ENCODE measurements at places on chromosomes 3 and 15. TPM values are rescaled to one million over a fixed set of nuclear protein-coding genes. Genes with fewer than 3 reads are reported as not detected.

GRCh38 chr3:126051741-126052140, 32.2 kb downstream of the SLC41A3 start:
- H3K4me3 ChIP-seq = no peak overlapping the region
- no peak for DNase-seq
- H3K27me3 ChIP-seq = no peaks in the 10 kb centered on the region

DNA sequence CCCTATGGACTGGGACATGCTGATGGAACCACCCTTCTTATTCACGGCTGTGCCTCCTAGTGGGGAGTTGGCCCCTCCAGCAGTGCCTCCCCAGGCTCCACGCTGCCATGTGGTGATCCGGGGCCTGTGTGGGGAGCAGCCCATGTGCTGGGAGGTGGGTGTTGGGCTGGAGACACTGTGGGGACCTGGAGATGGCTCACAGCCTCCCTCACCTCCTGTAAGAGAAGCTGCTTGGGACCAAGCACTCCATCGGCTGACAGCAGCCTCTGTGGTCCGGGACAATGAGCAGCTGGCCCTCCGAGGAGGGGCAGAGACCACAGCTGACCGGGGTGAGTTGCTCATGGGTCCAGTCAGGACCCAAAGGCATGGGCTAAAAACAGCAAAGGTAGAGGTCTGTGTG, 9.1 kb downstream of the ALG3 start:
- H3K27me3 ChIP-seq = no peaks in the 10 kb centered on the region
- no peak overlapping the region for H3K4me3 ChIP-seq
- peaks cover 24% of the 10 kb centered on the region for H3K36me3 ChIP-seq
- no peak overlapping the region for H3K27ac ChIP-seq
- no peak for DNase-seq
- peaks cover 7% of the 10 kb centered on the region for H3K4me1 ChIP-seq

GRCh38 chr3:72627271-72627670, 221.0 kb downstream of the SHQ1 start:
- DNase-seq = no peak
- H3K4me3 ChIP-seq = no peak overlapping the region
- H3K27me3 ChIP-seq = no peaks in the 10 kb centered on the region
- peak overlapping the region; percentile 93 for H3K27ac ChIP-seq

- H3K4me1 ChIP-seq = no peaks in the 10 kb centered on the region
- H3K36me3 ChIP-seq = no peaks in the 10 kb centered on the region
- no peaks in the 10 kb centered on the region for H3K27me3 ChIP-seq
- H3K27ac ChIP-seq = no peak overlapping the region
These were observed 786.4 kb downstream of the MCTP2 start for GRCh38 chr15:95017666-95018328.

DNA sequence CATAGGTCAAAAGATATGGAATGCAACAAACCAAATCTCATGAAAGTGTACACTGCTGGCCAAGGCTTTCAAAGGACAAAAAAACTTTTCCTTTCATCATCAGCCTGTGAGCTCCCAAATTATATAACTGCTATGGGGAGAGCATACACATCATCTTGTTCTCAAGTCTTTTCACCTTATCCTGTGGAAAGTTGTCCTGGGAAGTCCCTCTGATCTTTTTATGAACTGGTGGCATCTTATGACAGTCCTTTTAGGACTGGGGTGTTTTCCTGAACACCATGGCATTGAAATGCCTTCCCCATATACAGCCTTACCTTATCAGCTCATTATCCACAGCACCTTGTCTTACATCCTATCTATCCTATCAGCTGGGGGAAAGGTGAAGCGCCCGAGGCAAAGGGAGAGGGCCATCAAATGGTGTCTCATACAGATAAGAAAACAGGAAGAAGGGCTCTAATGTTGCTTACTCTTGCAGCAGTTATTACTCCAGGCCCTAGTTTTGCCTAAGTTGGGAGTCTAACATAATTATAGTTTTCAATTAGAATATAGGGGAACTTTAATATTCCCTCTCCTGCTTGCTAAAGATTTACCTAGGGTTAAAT, 61.5 kb upstream of the GOLIM4 start:
- H3K27ac ChIP-seq = no peak overlapping the region
- no peak overlapping the region for H3K4me3 ChIP-seq
- H3K36me3 ChIP-seq = no peaks in the 10 kb centered on the region
- H3K4me1 ChIP-seq = no peaks in the 10 kb centered on the region

DNA sequence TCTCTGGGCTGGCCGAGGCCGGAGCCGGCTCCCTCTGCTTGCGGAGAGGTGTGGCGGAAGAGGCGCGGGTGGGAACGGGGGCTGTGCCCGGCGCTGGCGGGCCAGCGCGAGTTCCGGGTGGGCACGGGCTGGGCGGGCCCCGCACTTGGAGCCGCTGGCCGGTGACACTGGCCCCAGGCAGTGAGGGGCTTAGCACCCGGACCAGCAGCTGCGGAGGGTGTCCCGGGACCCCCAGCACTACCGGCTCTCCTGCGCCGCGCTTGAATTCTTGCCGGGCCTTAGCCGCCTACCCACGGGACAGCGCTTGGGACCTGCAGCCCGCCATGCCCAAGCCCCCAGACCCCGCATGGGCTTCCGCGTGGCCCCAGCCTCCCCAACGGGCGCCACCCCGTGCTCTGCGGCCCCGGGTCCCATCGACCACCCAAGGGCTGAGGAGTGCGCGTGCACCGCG, 736.3 kb upstream of the ARRDC4 start:
- no peak for DNase-seq
- H3K27ac ChIP-seq = no peak overlapping the region
- no peaks in the 10 kb centered on the region for H3K36me3 ChIP-seq
- no peak overlapping the region for H3K4me3 ChIP-seq

DNA sequence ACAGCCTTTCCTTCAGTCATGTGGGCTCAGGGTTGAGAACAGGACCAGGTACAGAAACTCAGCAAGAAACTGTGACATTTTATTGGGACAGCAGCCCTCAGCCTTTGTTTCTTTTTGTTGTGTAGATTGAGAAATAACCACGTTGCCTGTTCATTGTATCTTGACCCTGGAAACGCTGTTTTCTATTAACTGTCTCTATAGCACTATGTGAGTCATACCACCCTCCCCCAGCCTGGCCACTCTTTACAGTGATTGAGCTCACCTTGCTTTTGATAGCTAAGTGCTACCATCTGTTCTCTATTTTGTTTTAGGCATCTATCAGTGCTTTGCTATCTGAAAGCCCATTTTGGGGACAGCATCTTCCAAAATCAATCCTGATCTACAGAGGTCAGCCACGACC, 127.9 kb downstream of the CD47 start:
- H3K27ac ChIP-seq = no peak overlapping the region
- H3K4me3 ChIP-seq = no peak overlapping the region
- no peaks in the 10 kb centered on the region for H3K27me3 ChIP-seq
- peak; percentile 33 for DNase-seq
- H3K4me1 ChIP-seq = peaks cover 13% of the 10 kb centered on the region
- no peaks in the 10 kb centered on the region for H3K36me3 ChIP-seq

- no peaks in the 10 kb centered on the region for H3K27me3 ChIP-seq
- H3K27ac ChIP-seq = no peak overlapping the region
- H3K36me3 ChIP-seq = no peaks in the 10 kb centered on the region
- no peak overlapping the region for H3K4me3 ChIP-seq
- DNase-seq = no peak
These were observed 45.4 kb upstream of the PLXNA1 start for GRCh38 chr3:126937533-126937932.

DNA sequence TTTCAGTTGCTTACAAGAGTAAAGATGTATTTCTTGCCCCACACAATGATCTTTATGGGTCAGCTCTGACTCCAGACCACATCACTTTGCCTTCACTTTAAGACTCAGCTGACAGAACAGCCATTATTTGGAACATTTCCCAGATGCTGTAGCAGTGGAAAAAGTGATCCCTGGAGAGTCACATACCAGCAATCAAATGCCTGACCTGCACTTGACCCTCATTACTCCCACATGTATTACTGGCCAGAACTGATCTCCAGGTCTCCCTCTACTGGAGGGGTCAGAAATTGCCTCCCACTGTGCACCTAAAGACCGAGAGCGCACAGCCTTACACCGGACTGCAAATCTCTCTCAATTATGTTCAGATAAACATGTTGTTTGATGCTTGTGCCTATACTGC, 88.6 kb upstream of the ZNF385D start:
- H3K27ac ChIP-seq = no peak overlapping the region
- DNase-seq = peak; percentile 7
- H3K36me3 ChIP-seq = no peaks in the 10 kb centered on the region
- no peaks in the 10 kb centered on the region for H3K4me1 ChIP-seq
- no peaks in the 10 kb centered on the region for H3K27me3 ChIP-seq
- no peak overlapping the region for H3K4me3 ChIP-seq

GRCh38 chr15:71295603-71296314, 180.5 kb downstream of the THSD4 start:
- no peak overlapping the region for H3K4me3 ChIP-seq
- H3K4me1 ChIP-seq = peaks cover 70% of the 10 kb centered on the region
- peak overlapping the region; percentile 100 for H3K27ac ChIP-seq

- no peak overlapping the region for H3K27ac ChIP-seq
- no peaks in the 10 kb centered on the region for H3K36me3 ChIP-seq
- no peak overlapping the region for H3K4me3 ChIP-seq
- peaks cover 14% of the 10 kb centered on the region for H3K4me1 ChIP-seq
- no peaks in the 10 kb centered on the region for H3K27me3 ChIP-seq
- no peak for DNase-seq
These were observed 155.0 kb upstream of the TRIM42 start for GRCh38 chr3:140522653-140523380.

GRCh38 chr3:157652366-157652765, 149.2 kb upstream of the VEPH1 start:
- no peaks in the 10 kb centered on the region for H3K36me3 ChIP-seq
- H3K4me3 ChIP-seq = no peak overlapping the region
- no peaks in the 10 kb centered on the region for H3K27me3 ChIP-seq
- H3K27ac ChIP-seq = no peak overlapping the region
- no peaks in the 10 kb centered on the region for H3K4me1 ChIP-seq

DNA sequence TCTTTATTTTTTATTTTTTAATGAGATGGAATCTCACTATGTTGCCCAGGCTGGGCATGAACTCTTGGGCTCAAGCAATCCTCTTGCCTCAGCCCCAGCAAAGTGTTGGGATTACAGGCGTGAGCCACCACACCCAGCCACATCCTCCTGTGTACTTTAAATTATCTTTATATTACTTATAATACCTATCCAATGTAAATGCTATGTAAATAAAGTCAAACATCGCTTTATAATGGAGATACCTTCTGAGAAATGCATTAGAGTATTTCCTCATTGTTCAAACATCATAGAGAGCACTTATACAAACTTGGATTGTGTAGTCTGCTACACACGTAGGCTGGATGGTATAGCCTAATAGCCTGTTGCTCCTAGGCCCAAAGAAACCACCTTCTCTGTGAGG, 41.4 kb upstream of the MAGI1 start:
- H3K4me3 ChIP-seq = no peak overlapping the region
- no peak for DNase-seq
- no peak overlapping the region for H3K27ac ChIP-seq
- no peaks in the 10 kb centered on the region for H3K36me3 ChIP-seq

DNA sequence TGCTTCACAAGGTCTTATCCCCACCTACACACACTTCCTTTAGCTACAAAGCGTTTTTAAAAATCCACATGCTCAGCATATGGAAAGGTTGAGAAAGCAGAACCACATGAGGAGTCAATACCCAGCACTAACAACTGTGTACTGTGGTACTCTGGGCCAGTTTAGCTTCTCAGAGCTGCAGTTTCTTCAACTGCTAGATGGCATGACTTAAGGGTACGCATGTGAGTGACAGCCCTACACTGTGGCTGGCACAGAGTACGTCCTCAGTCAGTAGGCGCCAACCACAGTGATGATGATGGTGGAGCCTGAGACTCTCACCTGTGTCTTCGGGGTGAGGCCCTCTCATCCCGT, 17.4 kb downstream of the CCDC12 start:
- H3K27me3 ChIP-seq = no peaks in the 10 kb centered on the region
- H3K36me3 ChIP-seq = no peaks in the 10 kb centered on the region
- no peak for DNase-seq
- H3K4me1 ChIP-seq = peaks cover 32% of the 10 kb centered on the region

- H3K27ac ChIP-seq = no peak overlapping the region
- H3K4me1 ChIP-seq = no peaks in the 10 kb centered on the region
- no peaks in the 10 kb centered on the region for H3K36me3 ChIP-seq
- no peaks in the 10 kb centered on the region for H3K27me3 ChIP-seq
- no peak overlapping the region for H3K4me3 ChIP-seq
These were observed 30.9 kb downstream of the NRG4 start for GRCh38 chr15:75981149-75981815.

DNA sequence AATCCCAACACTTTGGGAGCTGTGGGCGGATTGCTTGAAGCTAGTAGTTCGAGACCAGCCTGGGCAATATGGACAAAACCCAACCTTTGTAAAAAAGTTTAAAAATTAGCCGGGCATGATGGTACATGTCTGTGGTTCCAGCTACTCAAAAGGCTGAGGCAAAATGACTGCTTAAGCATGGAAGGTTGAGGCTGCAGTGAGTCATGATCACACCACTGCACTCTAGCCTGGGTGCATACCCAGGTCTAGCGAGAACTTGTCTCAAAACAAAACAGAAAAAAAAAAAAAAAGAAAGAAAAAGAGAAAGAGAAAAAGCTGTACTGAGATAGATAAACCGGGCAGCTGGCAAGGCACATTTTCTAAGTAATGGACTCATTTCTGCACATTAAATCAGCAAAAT, 10.6 kb downstream of the ARPP19 start:
- H3K36me3 ChIP-seq = 0 out of 2 replicates have a peak, but pooled peaks cover 12% of the 10 kb centered on the region
- no peaks in the 10 kb centered on the region for H3K27me3 ChIP-seq
- H3K27ac ChIP-seq = no peak overlapping the region
- no peaks in the 10 kb centered on the region for H3K4me1 ChIP-seq

DNA sequence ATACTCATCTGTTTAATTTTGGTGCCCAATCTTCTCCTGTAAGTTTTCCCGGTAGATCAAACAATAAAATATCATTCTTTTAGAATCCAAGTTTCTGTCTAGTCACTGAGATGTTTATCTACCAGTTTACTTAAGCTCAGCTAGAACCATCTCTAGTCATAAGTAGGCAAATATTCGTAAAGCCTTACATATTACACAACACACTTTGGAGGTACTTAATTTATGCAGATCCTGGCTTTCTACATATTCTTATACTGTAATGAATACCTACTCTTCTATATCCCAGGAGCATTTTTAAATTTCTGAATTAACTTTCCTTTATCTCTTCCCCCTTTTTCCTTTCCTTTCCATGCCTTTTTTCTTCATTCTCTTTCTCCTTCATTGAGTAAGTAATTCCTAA, 185.9 kb upstream of the ZBTB20 start:
- no peaks in the 10 kb centered on the region for H3K4me1 ChIP-seq
- H3K36me3 ChIP-seq = no peaks in the 10 kb centered on the region
- no peak overlapping the region for H3K27ac ChIP-seq

- no peaks in the 10 kb centered on the region for H3K27me3 ChIP-seq
- DNase-seq = no peak
These were observed 71.6 kb upstream of the CSPG5 start for GRCh38 chr3:47650294-47650693.

DNA sequence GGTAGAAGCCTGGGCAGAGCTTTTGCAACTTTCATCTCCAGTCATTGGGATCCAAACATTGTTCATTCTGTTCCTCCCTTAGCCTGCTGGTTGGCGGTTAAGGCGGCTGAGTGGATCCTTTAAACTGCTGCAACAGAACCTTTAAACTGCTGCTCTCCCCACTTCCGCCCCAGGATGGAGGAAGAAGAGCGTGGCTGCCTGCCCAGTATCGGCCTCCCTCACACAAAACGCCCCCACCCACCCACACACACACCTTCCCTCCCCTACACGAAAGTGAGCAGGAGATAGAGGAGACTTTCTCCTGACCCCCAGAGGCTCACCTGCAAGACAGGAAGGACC, 460 bp upstream of the ZMAT3 start:
- no peak overlapping the region for H3K27ac ChIP-seq
- peaks cover 19% of the 10 kb centered on the region for H3K4me1 ChIP-seq
- no peaks in the 10 kb centered on the region for H3K27me3 ChIP-seq
- DNase-seq = no peak

Gene IL17RD
- 7.9 TPM for total RNA-seq

Gene TM6SF1
- total RNA-seq = not detected

Gene ANKRD63
- not detected for total RNA-seq

Gene EXD1
- 0.70 TPM for total RNA-seq

Gene FBXO40
- not detected for total RNA-seq

Gene SMCO1
- not detected for total RNA-seq

Gene TRPC1
- 3.8 TPM for total RNA-seq

Gene TMEM158
- total RNA-seq = 7.5 TPM

Gene OR5K4
- not detected for total RNA-seq
